ENCODE measurements at places on chromosomes 4 and X. TPM values are rescaled to one million over a fixed set of nuclear protein-coding genes. Genes with fewer than 3 reads are reported as not detected.

GRCh38 chrX:16445166-16445752 lies 204.7 kb upstream of the S100G start:
- DNase-seq = no peak

DNA sequence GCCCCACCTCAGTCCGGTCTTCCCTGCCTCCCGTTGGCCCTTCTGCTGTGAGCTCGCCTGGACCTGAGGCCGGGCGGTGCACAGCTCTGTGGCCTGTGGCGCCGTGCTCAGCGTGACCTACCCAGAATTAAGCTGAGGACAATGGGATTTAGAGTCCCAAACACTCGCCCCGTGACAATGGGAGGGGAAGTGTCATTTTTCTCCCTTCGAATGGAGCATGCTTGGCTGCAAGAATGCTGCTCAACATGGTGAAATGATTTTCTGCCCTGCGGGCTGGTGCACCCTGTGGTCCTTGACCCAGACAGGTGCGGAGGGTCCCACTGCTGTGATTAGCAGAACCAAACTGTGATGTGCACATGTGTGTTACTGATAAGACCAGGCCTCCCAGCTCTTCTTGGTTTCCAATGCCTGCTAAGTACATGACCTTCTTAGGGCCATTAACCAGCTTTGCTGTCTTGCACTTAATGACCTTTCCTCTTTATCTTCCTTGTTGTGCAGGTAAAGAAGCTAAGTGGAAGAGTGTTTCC lies 772 bp downstream of the EOLA1 start:
- DNase-seq = no peak

- DNase-seq = no peak
These were observed 210.9 kb upstream of the FAM47A start for GRCh38 chrX:34343001-34343400.

GRCh38 chr4:19455850-19456602 lies 795.7 kb upstream of the SLIT2 start:
- DNase-seq = no peak

DNA sequence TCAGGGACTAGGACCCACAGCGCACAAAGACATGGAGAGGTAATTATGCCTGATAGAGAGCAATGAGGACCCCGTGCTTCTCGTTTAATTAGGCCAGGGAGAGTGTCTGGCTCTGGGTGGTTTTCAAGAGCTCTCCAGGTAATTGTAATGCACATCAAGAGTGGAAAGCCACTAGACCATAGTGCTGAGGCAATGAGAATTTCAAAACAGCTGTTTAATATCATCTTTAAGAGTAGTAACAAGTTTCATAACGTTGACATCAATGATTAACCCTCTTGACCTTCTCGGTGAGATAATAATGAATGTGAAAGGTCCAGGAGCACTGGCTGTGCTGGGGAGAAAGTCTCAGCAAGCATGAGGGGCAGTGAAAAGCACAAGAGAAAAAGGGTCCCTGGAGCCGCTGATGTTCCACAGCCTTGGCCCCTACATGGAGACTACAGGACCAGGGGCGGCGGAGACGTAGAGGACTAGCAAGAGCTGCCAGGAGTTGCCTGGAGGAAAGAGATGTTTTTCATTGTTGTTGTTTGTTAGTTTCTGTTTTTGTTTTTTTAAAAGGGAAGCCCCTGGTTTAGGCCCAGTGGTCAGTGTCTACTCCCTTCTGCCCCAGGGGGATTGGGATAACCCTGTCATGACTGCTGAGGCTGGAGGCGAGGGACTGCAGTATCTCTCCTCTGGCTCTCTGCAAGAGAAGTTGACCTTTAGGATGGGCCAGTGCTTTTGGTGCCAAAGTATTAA lies 14.8 kb upstream of the CXCR3 start:
- DNase-seq = no peak

GRCh38 chrX:118392716-118393115 lies 46.8 kb downstream of the WDR44 start:
- DNase-seq = no peak

GRCh38 chr4:44118971-44119680 lies 329.5 kb downstream of the KCTD8 start:
- no peak for DNase-seq

GRCh38 chr4:158422546-158422945 lies 99.1 kb upstream of the RXFP1 start:
- no peak for DNase-seq

DNA sequence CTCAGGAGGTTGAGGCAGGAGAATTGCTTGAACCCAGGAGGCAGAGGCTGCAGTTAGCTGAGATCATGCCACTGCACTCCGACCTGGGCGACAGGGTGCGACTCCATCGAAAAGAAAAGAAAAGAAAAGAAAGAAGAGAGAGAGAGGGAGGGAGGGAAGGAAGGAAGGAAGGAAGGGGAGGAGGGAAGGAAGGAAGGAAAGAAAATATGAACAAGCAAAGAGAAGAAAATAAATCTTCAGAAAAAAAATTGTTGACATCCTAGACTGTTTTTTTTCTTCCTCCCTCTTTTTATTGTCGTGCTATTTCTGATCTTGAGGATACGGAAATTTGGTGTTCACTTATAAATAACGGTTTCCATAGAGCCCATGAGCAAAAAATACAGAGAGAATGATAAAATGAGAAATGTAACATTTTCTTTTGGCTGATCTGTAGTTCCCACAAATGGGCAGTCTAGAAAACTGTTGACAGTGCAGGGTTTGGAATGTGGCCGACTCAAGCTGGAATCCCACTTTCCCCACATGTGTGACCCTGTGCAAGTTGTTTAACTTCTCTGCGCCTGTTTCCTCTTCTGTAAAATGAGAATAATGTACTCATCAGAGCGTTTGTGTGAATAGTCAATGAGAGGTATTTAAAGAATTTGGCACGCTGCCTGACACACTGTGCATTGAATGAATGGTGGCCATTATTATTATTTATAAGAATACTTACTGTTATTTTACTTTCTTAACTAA lies 19.4 kb downstream of the SORBS2 start:
- DNase-seq = no peak

GRCh38 chr4:85732124-85732523 lies 257.2 kb downstream of the ARHGAP24 start:
- no peak for DNase-seq

The TNMD gene
- total RNA-seq = not detected

The FSTL5 gene
- total RNA-seq = not detected

The N4BP2 gene
- 14.0 TPM for total RNA-seq

The IL21 gene
- total RNA-seq = not detected

The CACNA1F gene
- 0.49 TPM for total RNA-seq

The SCOC gene
- total RNA-seq = 49.2 TPM

Measured in ureter (tissue), 1 donor.